Fibroblast of skin of scalp (primary cell): ENCODE measurements at places on chromosomes 7 and 10.

GRCh38 chr7:18808026-18808425 lies 309.4 kb downstream of the TWIST1 start:
- DNase-seq: no peak

GRCh38 chr7:98354511-98355249 lies 46.2 kb downstream of the BAIAP2L1 start:
- peak; percentile 83 for DNase-seq

GRCh38 chr7:29649028-29649716 lies 85.5 kb downstream of the PRR15 start:
- DNase-seq: no peak

DNA sequence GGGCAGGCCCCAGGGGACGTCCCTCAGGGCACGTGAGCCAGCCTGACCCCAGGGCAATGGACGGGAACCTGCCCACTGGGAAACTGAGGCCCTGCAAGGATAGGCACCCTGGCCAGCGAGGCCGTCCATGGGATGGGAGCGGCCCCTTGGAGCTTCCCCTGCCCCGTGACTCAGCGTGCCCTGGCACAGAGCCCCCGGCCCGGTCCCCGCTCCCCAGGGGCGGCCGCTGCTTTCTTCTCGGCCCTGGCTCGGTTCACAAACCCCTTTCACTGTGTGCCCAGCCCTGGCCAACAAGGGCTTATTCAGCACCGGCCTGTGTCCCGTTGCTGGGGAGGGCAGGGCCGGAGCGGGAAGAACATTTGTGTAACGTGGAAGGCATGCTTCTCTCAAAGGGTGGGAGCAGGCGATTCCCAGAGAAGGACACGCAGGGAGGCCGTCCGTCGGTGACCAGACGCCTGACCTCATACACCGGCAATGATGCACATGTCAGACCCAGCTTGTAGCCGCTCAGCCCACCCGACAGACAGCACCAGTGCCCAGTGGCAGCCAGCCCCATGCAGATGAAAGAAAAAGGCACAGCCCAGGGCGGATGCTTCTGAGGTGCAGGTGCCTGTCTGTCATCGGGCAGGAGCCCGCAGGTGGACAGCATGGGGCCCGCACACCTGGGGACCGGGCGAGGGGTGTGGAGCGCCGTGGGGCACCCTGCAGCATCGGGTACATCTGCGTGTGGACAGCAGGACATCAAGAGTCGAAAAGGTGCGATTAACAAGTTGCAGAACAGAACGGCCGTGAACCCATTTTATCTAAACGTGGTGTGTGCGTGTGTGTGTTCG lies 94.5 kb downstream of the PDGFA start:
- no peak for DNase-seq

- DNase-seq: no peak
Measured at GRCh38 chr10:8150401-8150905, 96.0 kb downstream of the GATA3 start.

DNA sequence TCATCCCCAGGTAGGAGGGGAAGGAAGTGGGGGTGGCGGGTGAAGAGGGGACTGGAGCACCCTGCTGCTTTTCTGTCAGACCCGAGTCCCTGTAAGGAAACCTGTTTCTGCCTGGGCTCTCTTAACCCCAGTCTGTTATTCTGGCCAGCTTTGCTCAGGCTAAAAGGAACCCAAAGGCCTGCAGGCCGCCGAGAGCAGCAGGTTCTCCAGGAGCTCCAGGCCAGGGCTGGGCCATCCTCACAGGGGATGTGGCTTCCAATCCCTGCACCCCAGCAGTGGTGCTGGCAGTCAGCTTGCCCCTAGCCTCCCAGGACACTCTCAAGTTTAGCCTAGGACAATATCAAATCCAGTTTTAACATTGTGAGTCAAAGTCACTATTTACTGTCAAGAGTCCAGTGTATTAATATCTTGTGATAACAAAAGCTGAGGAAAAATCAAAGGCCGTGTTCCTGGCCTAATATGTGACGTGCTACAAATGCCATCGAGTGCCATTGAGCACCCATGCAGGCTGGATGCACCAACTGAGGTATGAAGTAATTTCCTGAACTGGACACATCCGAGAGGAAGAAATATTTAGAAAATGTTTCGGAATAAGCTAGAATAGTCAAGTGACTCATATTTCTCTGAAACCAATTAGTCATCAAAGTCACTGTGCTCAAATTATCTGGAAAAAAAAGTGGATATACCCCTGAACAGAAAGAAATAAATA lies 7.0 kb downstream of the PKD1L1 start:
- DNase-seq: peak; percentile 88

DNA sequence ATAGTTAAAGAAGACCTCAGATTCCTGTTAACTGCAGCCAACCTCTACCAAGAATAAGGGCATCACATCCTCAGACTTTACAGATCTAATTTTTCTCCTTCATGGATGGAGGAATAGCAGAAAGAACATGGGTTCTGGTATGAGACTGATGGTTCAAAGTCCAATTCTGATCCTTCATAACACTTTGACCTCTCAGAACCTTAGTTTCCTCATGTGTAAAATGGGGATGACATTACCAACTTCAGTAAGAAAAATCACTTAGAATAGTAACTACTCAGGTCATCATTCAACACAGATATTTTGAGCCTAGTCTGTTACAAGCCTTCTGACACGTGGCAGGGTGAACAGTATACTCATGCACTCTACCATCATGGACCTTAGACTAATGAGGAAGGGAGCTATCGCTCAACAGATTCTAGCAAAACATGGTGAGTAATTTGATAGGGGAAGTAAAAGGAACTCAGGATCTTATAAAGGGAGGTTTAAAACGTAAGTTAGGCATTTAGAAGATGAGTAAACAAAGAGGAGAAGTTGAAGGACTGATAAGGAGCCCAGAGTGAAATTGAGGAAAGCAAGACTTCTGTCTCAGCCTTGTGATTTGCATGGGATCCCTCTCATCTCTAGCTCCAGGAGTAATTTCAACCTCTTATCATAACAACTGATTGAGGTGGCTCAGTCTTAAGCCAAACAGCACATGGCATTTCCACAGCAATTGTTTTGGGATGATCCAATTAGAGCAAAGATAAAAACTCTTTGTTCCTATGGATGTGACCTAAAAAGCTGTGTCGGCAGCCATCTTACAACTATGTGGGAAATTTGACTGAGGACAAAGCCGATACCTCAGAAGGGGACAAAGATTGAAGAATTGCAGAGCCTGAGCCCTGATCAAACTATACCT lies 69.2 kb upstream of the TCF7L2 start:
- DNase-seq: no peak

DNA sequence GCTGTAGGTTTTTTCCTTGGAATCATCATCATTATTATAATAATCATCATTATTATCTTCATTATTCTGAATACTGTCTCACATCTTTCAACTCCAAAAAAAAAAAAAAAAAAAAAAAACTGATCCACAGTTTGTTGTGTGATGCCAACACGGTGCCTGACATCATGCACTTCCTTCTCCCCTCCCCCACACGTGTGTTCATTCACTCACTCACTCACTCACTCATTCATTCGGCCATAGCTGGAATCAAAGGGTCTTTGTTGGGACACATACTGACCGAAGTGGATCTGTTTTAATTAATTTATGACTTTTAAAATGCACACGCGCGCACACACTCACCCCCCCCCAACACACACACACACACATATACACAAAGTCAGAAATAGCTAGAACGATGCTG lies 177.8 kb downstream of the PIP4K2A start:
- DNase-seq: no peak

- DNase-seq: no peak
Measured at GRCh38 chr7:12220389-12221046, 9.4 kb downstream of the TMEM106B start.

DNA sequence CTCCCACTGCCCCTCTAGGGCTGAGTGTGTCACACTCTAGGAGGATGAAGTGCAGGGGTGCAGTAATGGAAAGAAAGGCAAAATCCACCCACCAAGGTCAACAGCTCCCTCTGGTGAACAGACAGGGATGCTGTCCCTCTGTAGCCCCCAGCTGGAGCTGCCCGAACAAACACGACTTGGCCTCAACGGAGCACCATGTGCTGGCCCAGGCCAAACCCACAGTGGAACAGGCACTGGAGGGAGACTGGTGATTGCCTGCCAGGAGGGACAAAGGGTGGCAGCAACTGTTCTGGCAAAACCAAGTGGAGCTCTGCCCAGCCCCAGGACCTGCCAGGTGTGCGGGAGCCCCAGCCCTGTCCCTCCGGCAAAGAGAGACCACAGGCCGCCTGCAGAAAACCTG lies 20.7 kb downstream of the PDIA4 start:
- no peak for DNase-seq

DNA sequence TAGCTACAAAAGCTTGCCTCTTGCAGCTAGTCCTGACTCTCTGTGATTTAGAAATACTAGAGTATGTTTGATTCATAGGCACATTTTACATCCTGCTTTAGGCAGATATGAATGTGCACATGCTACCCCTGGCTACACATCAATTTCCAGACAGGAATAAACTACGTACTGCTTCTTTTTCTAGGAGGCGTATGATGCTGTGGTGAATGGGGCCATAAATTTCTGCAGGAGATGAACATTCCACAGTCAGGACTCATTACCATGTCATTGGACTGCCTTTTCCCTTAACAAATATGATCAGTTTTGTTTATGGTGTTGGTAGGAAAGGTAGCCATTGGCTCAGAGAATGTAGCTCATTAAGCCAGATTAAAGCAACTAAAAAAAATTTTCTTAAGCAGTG lies 50.1 kb upstream of the IFRD1 start:
- no peak for DNase-seq

DNA sequence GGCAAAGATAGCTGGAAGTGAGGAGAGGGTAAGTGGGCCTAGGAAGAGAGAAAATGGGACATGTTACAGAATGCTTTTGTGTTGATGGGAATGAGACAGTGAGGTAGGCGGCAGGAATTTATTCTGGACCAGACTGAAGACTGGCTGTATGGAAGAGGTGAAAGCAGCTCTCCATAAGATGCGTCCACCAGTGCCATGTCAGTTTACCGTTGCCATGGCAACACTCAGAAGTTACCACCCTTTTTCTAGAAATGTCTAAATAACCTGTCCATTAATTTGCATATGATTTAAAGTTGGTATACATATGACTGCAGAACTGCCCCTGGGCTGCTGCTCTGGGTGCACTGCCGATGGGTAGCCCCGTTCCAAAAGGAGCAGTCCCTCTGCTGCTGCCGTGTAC lies 46.7 kb downstream of the RAB18 start:
- no peak for DNase-seq

- no peak for DNase-seq
Measured at GRCh38 chr7:16055263-16055976, 365.9 kb downstream of the CRPPA start.

DNA sequence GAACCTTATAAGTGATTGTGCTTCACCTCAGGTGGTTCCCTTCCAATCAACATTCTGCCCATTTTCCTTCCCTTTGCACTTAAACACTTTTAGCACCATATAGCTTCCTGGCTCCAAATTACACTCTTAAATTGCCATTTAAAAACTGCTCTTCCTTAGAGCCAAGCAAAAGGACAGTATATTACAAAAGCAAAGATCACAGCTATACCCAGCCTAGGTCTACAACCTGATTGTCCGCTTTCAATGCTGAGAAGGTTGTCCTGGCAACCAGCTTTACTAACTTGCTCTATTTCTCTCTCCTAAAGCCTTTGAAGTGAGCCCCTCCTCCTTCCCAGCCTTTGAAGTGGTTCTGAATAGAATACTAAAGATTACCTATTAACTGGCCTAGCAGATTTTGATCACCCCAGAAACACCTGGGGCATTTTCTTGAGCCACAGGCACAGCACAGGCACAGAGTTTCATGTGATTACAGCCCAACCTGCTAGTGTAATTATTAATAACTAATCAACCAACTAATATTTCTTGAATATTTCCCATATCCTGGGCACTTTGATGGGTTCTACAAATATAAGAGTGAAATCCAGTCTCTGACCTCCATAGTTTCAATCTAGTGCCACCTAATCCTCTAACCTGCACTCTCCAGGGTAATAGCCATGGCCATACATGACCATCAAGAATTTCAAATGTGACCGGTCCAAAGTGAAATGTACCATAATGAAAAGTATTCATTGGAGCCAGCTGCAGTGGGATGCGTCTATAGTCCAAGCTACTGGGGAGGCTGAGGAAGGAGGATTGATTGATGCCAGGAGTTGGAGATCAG lies 63.6 kb upstream of the TRIM24 start:
- no peak for DNase-seq

- DNase-seq: no peak
Measured at GRCh38 chr7:63096141-63096540, 902.5 kb upstream of the ZNF722 start.

DNA sequence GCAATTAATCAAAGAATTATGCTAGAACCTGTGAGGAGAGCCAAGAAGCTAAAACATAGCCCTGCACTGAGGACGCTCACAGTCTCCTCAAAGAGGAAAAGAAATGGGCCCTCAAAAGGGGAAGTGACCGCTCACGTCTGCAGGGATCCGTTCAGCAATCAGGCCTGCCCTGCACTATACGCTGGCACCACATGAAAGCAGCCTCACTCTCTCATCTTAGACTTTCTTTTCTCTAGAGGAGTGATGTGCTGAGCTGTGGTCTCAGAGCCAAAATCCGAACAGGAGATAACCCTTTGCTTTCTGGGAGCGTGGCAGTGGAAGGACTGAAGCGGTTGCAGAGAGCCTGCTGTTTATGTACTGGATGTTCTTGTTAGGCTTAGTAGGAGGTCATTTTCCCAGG lies 6.3 kb upstream of the IL2RA start:
- DNase-seq: no peak

DNA sequence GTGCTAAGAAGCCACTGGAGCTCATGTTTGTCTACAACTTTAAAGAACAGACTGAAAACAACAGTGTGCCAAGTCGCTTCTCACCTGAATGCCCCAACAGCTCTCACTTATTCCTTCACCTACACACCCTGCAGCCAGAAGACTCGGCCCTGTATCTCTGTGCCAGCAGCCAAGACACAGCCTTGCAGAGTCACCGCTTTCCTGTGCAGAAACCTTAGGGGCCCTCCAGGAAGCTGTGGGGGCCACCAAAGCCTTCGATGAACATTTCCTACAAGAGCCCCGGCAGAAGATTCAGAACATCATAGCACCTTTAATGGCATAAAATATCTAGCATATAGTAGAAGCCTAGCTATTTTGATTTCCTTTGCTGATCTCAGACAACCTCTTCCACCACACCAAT lies 88.0 kb upstream of the PRSS58 start:
- DNase-seq: no peak

DNA sequence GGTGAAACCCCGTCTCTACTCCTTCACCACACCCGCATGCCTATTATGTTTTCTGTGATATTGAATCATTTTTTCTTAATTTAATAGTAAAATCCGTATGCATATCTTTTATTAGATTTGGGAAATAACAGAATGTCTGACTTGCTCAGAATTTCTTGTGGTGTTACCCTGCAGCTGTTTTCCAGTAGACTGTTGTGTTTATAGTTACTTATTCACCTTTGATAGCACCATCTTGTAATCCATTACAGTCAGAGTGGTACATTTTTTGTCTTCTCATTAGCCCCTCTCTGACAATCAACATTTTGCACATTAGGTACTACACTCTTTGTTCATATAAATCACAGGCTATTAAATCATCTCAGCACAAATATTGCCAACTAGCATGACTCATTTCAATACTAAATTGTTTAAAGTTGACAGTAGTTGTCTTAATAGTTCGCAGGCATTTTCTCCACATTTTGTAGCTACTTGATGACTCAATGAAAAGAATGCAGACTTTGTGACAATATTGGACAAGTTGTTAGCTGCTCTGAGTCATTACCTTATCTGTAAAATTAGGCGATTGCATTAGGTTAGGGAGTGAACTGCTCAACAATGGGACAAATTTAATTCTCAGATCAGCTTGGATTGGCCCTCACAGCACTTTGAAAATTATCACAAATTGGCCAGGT lies 17.8 kb upstream of the SLC16A12 start:
- DNase-seq: peak; percentile 96

GRCh38 chr10:22742678-22743077 lies 28.3 kb upstream of the PIP4K2A start:
- DNase-seq: no peak
